SW 1271 (cell line): ENCODE measurements at places on chromosomes 3 and 15.

DNA sequence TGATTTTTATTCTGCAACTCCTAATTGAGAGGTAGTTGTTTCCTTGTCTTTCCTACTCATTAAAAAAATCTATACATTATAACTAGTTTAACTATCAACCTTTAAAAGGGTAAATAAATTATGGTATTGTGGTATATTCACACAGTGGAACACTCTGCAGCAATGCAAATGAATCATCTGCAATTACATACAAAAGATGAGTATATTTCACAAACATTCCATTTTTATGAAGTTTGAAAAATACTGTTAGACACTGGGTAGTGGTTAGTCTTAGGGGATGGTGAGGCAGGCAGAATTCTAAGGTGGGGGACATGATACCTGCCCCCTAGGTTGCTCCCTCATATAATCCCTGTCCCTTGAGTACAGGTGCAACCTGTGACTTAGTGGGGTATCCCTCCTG lies 44.0 kb upstream of the MAGI1 start:
- no peak for DNase-seq

- DNase-seq = no peak
These were observed 88.9 kb downstream of the SUCNR1 start for GRCh38 chr3:151962352-151962751.

GRCh38 chr3:52570076-52570475 lies 33.7 kb downstream of the UQCC5 start:
- no peak for DNase-seq

DNA sequence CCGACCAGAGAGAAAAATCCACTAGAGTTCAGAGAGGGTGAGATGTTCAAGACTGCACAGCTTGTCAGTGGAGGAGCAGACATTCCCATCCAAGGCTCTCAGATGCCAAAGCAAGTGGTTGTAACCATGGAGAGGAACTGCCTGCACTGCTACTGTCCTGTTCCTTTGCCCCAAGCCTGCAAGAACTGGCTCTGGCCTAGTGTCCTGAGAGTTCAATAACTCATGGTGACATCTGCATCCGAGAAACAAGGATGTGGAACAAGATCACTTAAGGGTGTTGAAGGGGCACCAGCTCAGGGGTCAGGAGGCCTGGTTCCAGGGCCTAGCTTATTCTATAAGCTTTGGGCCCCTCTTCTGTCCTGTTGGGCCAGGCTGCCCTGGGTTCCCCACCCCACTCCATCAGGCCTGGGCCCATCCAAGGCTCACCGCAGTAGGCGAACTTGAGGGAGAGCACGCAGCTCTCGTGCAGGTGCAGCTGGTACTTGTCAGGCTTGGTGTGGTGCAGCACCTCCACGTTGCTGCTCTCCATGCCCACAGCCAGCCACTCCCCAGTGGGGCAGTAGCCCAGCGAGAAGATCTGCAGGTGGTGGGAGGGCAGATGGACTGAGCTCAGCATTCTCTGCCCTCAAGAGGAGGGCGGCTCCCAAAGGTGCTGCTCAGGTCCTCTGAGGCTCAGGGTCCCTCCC lies 45.6 kb downstream of the TLE3 start:
- DNase-seq = no peak

DNA sequence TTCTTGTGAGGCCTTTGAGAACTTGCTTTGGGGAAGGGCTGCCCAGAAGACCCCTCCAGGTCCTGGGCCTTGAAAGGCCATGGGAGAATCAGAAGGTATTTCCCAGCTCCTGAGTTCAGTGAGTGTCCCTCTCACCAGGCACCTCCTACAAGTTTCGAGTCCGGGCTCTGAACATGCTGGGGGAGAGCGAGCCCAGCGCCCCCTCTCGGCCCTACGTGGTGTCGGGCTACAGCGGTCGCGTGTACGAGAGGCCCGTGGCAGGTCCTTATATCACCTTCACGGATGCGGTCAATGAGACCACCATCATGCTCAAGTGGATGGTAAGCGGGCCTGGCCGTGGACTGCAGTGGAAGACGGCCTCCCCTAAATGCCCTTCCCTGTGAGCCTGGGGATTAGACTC lies 68.3 kb downstream of the BOC start:
- DNase-seq = no peak

DNA sequence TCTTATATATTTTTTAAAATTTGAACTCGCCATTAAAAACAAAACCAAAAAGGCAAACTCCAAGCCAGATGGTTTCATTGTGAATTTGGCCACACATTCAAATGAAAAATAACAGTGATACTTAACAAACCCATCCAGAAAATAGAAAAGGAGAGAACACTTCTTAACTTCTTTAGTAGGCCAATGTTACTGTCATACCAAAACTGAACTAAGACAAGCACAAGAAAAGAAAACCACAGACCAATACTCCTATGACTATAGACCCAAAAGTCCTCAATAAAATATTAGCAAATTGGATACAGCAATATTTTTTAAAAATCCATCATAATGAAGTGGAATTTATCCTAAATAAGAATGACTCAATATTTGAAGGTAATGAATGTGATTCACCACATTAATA lies 73.5 kb upstream of the ALDH1A3 start:
- no peak for DNase-seq

DNA sequence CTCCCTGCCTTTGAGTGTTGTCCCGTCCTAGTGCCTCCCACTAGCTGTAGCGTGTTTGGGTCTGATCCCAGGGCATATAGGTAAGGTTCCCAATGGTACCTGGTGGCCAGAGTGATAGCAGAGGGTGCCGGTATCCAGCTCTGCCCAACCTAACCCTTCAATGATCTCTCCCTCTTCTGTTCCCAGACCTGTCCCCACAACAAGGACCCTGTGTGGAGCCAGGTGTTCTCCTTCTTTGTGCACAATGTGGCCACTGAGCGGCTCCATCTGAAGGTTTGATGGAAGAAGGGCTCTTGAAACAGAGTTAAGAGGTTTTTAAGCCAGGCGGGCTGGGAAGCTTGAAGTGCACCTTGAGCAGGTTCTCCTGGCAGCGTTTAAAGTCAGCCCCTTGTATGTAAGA lies 35.5 kb downstream of the ESYT3 start:
- no peak for DNase-seq

DNA sequence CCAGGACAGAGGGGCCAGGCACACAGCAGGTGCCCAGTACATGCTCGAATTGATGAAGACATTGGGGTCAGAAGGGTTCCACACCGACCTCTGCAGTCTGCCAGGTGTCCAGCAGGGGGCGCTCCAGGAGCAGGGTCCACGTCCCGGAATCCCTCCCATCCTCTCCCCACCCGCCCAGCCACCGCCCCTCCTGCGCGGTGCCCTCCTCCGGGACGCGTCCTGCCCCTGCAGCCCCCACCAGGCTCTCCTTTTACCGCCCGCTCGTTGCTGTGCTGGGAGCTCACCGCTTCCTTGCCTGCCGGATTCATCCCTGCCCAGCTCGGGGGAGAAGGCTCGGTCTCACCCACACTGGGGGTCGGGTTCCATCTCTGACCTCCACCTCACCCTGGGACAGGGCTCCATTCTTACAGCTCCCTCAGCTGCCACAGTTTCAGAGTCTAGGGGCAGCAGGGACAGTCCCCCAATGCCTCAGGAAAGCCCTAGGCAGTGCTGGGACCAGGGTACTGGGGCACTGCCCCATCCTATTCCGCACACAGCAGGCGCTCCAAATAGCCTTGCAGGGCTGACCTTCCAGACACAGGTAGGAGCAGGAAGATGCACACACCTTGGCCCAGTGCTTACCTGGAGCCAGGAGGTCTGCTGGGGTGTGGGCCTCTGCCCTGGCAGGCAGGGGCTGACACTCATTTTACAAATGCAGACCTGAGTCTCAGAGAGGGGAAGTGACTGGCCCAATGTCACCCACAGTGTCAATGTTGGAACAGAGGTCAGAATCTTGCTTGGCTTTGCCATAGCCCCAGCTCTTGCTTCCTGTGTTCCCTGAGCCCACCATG lies 31.0 kb downstream of the GRIP2 start:
- peak; percentile 38 for DNase-seq

DNA sequence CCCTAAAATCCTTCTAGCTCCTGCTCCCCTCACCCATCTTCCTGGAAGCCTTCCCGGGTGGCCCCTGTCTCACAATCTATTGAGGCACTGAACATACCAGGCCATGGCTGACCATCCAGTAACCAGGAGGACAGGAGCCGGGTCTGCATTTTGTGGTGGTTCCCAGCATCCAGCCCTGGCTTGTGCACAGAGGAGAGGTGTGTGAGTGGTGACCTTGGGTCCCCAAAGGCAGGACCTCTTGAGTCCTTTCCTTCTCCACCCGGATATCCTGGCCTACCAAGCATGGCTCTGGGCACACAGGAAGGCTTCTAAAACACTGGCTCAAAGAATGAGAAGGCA lies 7.8 kb downstream of the CSK start:
- DNase-seq = no peak

DNA sequence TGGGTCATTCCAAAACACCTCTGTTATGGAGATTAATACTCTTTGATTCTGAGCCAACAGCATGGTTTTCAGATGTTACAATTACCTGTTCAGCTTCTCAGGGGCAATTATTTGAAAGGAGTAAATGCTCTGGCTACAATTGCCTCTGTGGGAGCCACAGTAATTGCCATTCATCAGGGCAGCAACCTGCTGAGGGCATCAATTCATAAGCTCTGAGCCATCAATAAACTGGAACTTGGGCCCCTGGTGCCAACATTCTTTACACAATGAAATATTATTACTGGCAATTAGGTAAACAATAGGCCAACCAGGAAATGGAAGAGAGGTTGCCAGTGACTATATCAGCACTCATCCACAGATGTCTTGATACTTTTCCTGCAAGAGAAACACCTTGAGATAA lies 660.8 kb downstream of the MECOM start:
- DNase-seq = no peak

DNA sequence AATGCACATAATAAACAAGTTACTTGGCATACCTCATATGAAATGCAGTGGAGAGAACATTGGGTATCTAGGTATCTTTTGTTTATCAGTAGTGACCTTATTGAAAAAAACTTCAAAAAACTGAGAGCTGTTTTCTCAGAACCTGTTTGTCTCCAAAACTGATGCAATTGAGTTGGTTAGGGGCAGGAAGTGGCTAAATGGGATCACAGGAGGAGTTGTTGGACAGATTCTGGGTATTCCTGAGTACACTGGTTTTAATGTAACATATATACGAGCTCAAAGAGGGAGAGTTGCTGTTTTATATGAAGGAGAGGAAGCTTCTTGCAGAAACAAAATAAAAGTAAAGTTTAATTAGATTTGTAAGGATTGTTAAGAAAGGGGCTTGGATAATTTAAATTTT lies 159.5 kb downstream of the C3orf70 start:
- DNase-seq = no peak

DNA sequence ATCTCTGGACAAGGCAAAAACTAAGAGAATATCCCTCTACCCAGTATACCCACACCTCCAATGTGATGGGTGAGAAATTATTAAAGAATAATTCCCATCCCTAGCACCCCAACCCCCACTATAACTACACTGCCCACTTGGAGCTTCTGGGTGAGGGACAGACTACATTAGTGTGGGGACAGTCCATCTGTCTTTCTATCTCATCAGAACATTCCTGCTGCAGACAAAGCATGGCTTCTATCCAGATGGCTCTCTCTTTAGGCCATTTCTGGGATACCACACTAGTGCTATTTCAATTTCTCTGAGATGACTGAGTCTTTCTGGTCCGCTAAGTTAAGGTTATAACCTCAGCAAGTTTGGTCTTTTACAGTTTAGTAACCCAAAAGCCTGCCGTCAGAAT lies 6.6 kb downstream of the CSNK1G1 start:
- no peak for DNase-seq

DNA sequence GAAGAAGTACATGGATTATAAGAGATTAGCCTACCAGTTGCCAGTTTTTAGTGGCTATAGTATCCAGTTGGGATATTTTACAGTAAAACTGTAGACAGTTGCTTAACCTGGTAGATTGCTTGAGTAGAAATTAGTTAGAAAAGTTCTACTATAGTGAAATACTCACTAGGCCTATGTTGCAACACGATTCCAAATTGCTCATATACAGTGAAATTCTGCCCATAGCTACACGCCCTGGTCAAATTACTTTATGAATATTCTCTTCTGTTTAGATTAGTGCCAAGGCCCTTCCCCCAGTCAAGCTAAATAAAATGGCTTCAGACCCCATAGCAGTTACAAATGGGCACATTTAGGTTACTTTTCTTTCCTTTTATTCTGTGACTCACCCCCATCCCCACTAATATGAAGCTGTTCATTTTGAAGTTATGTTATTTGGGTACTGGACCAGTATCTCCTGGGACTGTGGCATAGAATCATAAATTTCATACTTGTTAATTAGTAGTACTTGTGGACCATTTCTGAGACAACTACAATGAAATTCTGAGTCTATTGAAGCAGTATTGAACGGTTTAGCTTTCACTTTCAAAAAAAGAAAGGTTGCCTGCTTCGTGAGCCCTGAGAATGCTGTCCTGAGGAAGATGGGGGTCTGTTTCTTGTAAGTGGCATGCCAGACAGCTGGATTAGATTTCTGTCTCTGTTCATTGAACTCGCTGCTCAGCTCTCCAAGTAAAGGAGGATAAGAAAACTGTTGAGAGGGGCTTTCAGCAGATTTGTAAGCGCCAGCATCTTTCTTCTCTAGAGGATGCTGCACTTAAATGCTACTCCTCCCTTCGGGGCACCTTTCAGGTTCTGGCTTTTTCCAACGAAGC lies 65.8 kb upstream of the CFAP20DC start:
- DNase-seq = no peak

DNA sequence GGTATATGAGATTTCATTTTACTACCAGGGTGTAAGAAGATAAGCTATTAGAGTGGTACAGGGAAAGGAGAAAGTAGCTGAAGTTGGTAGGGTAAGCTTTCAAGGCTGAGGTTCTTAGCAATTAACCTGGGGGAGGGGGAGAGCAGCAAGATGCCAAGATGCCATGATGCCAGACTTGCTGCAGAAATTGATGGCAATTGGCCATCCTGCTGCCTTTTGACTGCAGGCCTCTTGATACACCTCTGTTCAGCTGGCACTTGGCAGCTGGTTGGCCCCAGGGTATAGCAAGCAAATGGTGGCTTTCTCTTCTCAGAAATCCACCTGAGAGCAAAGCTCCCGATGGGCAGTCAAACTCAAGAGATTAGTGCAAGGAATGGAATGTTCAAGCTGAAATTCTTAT lies 21.4 kb upstream of the DPH6 start:
- no peak for DNase-seq

DNA sequence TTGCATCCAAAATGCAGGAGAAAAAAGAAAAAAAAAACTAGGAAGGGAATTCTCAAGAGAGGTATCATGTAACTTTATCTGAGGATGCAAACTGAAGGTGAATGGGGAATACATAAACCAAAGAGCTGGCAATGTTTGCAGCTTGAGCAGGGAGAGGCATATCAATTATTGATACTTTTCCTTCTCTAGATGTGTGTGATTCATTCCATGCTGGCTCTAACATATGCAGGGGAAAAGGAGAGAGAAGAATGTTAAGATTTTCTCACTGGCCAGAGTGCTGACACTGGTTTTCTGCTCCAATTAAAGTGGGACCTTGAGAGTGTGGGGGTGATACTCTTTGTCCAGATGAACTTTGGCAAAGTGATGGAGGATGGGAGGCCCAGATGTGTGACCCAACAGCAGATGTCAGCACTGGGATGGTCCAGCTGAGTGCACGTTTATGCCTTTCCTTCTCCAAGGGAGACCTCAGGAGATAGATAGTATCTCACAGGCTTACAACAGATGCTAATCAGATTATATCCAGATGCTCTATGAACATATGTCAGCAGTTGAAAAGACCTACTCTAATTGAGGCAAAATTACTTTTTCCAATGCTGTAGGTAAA lies 50.0 kb upstream of the PSMD6 start:
- DNase-seq = no peak

- peak; percentile 29 for DNase-seq
These were observed at the start of gene DUSP7 for GRCh38 chr3:52056521-52056967. Gene DUSP7, minus strand, starts transcription at chr3:52056571. Its CDS starts 205 bp downstream, at chr3:52056366.

GRCh38 chr3:125513490-125514115 lies 6.4 kb downstream of the SNX4 start:
- DNase-seq = no peak
